ENCODE measurements at places on chromosomes 5 and 9.

DNA sequence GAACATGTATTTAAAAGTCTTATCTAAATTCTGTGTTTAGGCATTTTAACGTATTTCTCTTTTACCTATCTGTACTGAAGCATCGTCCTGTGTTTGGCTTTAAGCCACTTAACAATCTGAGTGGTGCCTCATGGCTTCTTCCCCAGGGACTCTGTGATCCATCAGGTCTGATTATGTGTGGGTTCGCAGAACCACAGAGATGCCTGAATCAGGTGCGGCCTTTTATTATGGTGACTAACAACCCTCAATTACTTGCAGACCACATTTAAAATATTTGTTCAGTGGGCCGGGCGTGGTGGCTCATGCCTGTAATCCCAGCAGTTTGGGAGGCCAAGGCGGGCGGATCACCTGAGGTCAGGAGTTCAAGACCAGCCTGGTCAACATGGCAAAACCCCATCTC, 39.6 kb upstream of the SAP30L start:
- no peak for DNase-seq

DNA sequence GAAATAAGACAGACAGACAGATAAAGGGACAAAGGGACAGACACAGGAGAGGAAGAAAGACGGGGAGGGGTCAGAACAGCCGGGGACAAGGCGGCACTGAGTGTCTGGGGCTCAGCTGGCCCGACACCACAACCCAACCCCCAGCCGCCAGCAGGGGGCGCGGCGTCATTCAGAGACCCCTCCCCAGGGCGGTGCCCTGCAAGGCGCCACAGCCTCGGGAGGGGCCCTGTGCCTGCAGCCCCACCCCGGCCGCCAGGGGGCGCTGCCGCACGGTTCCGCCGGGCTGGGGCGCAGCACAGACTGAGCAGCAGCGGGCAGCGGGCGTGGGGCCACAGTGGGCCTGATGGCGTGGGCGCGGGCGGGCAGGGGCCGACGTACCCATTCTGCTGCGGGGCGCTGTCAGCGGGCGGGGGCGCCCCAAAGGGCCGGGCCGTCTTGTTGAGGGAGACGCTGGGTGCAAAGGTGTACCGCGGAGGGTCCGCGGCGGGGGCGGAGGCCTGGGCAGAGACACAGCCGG, 5.9 kb downstream of the PDLIM7 start:
- no peak for DNase-seq

- no peak for DNase-seq
These were observed 75.4 kb upstream of the CNTLN start for GRCh38 chr9:17059465-17059864.

GRCh38 chr9:125432715-125433385, 171.2 kb downstream of the GAPVD1 start:
- DNase-seq, result no peak

DNA sequence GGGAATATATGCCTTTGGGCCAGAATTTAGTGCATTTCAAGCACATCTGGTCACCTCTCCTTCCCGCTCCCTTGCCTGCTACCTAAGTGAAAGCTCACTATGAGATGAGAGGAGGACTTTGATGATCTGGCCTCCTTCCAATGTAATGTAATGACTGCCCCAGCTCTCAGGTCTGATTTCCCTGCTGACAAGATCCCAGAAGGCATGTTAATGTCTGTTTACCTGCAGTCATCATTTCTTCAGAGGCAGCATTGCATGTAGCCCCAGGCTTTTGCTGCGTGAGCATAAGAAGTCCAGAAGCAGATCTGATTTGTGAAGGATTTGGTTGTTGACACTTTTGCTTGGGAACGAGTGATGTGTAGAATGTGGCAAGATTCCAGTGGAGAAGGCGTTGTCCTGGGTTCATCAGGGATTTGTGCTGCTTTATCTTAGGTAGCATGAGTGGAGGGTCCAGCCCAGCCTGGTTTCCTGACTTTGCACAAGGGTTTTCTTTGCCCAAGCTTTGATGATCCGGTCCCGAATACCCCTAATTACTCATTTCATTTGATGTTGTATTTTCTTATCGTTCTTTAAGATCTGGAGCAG, 192.7 kb downstream of the GOLPH3 start:
- no peak for DNase-seq

DNA sequence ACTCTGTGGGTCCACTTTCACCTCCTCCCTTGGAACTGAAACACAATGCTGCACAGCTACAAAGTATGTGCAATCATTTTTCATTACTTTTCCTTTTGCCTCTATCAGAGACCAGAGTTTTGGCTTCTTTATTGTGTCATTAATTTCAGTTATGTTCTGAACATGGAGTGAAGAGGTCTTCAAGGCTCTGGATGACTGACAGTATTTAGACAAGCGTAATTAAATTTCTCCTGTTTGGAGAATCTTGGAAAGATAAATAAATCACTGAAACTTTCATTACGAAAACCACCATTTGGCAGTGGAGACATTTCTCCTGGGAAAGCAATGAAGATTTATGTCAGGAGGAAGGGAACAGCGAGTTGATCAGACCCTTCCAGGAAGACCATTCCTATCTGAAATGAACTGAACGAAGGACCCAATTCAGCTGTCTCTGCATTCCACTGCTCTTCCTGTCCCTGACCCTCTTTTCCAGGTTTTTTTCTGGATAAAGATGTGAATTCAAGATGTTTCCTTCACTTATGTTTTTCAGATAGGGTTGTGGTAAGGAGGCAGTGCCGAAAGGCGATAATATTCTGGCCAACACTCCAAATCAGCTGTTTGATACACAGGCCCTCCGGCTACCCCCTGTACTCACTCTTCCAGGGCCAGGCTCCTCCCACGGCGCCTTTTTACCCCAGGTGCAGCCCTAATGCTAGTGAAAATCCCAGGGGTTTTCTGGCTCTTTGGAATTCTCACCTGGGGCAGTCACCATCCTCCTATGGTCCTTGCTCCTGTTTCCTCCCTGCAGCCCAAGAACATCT, 77.2 kb upstream of the OSMR start:
- DNase-seq, result no peak

- DNase-seq, result no peak
These were observed 34.1 kb downstream of the PAPPA start for GRCh38 chr9:116187570-116188170.

GRCh38 chr9:99873531-99873930, 32.9 kb upstream of the STX17 start:
- DNase-seq, result no peak

DNA sequence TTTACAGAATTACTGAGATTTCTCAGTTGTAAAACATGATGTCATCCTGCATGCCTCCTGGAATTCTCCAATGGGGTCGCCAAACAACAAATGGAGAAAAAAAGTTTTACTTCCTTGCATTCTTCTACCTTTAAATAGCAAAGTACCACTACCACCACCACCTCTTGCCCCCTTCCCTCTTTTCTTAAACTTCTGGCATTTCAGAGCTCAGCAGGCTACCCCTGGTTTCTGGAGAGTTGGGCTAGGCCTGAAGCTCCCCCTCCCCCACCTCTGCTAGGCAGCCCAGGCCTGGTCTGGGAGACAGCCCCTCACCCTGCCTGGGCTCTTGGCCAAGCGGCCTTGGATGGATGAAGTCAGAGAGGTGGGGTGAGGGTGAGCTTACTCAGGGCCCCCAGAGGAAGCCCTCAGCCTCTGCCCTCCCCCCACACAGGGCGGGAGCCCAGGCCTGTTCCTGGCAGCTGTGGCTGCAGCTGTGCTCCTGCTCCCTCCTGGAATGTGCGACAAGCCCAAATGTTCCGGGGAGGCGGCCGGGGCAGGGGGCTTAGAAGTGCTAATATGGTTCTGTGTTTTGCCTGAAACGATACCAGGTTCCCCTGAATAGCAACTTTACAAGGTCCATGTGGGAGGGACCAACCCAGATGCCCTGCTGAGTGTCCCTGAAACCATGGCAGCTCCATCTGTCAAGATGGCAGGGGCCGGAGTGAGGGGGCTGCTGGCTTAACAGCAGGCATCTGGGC, 6.0 kb upstream of the CCIN start:
- DNase-seq, result no peak

DNA sequence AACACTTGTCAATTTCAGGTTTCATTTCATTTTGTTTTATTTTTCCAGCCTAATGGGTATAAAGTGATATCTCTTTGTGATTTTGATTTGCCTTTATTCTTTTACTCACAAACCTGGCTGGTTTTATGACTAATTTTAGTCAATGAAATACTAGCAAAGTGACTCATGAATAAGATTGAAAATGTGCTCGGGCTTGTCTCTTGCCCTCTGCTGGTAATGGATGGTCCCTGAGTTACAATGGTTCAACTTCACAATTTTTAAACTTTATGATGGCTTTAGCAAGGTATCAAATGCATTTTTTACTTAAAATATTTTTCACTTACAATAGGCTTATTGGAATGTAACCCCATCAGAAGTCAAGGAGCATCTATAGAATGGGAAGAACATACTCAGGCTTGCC, 431.4 kb upstream of the CCNG1 start:
- no peak for DNase-seq

DNA sequence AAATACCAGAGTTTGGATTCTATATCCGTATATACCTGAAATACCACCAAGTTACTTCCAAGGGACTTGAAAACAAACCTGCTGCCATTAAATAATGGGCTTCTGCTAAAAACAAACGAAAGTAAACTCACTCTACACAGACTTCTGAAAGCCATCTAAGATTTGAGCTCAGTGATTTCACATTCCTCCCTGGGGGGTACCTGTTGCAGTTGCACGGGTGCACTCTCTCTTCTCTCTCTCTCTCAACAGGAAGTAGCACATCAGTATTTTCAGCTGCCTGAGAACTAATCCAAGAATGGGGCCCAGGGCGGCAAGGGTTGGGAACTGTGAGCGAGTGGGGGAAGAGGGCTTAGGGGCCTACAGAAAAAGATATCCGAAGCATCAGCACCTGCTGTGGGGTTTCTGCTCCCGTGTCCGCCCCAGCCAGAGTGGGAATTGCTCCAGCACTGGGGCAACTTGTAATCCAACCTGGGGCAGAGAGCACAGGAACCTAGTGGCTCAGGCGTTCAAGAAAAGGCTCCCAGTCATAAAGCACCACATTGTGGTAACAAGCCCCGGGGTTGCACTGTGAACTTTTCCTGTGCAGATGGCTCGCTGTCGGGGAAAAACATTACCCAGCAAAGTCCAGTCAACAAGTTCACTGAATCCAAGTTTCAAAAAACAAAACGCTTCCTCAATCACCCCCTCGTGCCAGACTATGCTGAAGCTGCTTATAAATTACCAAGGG, 99.8 kb downstream of the EFNA5 start:
- peak; percentile 36 for DNase-seq

- no peak for DNase-seq
These were observed 241.9 kb downstream of the SAXO1 start for GRCh38 chr9:18791074-18791473.

- DNase-seq, result peak; percentile 88
These were observed 13.1 kb downstream of the DIAPH1 start for GRCh38 chr5:141605523-141606277.

DNA sequence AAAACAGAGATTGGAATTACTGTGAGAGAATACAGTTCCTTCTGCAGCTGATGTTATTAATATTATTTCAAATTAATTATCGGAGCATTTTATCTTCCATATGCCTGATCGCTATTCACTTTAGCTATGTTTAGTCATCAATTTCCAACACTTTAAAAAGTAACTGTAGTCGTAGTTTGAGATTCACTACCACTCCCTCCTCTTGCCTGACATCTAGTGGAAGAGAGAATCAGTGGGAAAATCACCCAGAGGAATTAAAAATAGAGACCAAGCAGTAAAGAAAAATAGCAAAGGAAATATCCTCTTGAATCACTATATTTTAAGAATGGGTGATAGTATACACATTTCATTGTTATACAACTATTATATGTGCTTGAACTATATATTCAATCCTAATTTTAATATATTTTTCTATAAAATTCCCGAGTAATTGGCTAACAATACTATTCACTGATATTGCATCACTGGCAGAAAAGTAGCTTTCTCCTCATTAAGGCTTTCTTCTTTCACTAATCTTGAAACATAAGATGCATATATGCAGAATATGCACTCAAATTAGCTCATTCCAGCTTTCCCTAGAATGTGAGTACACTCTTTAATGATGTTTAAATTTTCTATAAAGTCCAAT, 708.7 kb downstream of the CDH9 start:
- DNase-seq, result no peak

- DNase-seq, result no peak
These were observed 13.6 kb upstream of the CXXC5 start for GRCh38 chr5:139634541-139634940.

GRCh38 chr9:93143830-93144530, 9.9 kb upstream of the NINJ1 start:
- peak; percentile 76 for DNase-seq

DNA sequence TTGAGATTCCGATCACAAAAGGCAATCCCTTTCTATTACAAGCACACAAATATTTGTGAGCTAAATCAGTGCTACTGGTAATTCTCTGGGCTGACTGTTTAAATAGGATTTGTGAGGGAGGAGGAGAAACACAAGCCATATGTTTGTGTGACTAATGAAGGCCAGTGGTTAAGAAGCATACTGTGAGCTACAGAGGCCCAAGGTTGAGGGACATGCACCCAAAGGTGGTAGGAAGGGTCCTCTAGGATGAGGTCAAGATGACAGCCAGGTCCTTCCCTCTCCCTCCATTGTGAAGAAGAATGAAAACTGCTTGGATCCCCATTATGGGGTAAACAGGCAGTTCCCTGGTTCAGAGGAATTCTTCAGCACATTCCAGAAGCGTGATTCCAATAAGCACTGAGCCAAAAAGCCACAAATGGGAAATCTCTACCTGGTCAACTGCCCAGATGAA, 83.9 kb downstream of the SPOCK1 start:
- no peak for DNase-seq

GRCh38 chr5:87411973-87412629, 629 bp downstream of the CCNH start:
- DNase-seq, result peak; percentile 58

DNA sequence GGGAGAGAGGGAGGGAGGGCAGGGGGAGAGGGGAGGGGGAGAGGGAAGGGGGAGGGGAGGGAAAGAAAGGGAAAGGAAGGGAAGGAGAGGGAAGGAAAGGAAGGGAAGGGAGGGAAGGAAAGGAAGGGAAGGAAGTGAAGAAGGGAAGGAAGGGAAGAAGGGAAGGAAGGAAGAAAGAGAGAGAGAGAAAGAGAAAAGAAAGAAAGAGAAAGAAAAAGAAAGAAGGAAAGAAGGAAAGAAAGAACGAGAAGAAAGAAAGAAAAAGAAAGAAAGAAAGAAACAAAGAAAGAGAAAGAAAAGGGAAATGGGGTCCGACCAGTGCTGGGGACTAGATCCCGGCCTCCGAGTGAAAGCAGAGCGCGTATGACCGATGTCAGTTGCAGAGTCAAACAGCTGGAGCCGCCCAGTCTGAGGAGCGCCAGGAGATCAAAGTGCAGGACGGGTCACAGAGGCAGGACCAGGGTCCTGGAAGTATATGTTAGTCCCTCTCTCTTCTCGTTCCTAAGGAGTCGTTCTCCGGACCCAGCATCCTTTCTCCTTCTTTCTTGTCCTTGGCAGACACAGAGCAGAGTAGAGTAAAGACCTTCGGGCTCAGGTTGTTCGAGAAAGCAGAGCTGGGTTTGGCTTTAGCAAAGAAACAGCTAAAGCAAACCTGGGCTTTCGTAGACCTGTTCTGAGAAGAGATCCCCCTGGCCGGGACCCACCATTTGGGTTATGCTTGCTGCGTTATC, 305.4 kb upstream of the MSX2 start:
- no peak for DNase-seq

- no peak for DNase-seq
These were observed 253.6 kb downstream of the MAST4 start for GRCh38 chr5:66849803-66850202.

GRCh38 chr9:77063645-77064285, 44.3 kb downstream of the FOXB2 start:
- no peak for DNase-seq

- DNase-seq, result no peak
These were observed 70.5 kb downstream of the ADAMTSL1 start for GRCh38 chr9:18544456-18544855.

- DNase-seq, result no peak
These were observed 27.8 kb downstream of the ERBIN start for GRCh38 chr5:65954200-65954599.

- DNase-seq, result peak; percentile 85
These were observed 34.1 kb downstream of the IRF1 start for GRCh38 chr5:132456296-132456986.

All from CD4-positive, alpha-beta T cell treated with Interleukin-10 for 1 hour (primary cell).